ENCODE measurements at places on chromosomes 7 and 10. TPM values are rescaled to one million over a fixed set of nuclear protein-coding genes. Genes with fewer than 3 reads are reported as not detected.
A peak's percentile ranks its signal among the peaks of the same experiment; 100 is the strongest.

DNA sequence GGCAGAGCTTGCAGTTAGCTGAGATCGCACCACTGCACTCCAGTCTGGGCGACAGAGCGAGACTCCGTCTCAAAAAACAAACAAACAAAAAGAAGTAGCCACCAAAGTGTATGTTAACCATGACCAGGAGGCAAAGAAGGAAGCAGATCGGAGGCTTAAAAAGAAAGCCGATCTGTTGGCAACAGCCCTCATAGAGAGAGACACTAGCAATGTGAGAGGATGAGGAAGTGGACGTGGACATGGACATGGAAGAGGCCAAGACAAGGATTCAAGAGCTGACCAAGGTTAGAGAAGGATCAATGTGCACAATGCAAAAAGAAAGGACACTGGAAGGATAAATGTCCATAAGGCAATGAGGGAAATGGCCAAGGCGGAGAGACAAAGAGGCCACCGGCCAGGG lies 14.9 kb upstream of the ADCK2 start:
- DNase-seq: peak; percentile 15

LRGUK gene
- 0.71 TPM for total RNA-seq

DNA sequence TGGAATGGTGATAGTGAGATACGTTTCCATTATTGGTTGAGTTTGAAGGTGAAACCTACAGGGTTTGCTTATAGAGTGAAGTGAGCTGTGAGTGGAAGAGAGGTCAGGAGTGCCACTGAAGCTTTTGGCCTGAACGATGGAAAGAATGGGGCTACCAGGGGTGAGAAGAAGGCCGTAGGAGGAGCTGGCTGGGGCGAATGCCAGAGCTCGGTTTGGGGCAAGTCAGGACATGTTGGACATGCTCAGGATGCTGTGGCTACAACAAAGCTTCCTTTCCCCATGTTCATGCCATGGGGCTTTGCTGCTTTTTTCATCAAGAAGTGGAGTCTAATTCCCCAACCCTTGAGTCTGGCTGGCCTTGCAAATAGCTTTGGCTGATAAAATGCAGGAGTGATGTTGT lies 253.7 kb downstream of the GLRX3 start:
- DNase-seq: no peak

MACC1 gene
- 2.6 TPM for total RNA-seq

LRRC17 gene
- 0.81 TPM for total RNA-seq

- DNase-seq: no peak
These were observed 30.5 kb downstream of the GNA12 start for GRCh38 chr7:2813350-2814185.

DNA sequence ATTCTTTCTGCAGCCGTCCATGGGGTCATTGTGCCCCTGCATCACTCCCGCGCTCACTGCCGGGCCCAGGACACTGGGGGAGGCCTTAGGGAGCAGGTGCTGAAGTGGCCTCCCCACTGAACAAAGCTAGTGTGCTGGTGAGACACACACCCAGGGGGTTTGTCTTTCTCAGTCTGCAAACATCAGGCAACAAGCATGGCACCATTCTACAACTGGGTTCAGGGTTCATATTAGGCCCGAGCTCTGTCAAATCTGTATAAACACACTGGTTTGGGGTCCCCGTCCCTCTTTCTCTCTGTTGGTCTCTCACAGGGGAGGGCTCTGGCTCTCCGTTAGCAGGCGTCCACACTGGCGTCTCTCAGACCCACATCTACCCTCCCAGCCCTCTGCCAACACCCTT lies 11.1 kb upstream of the PPP2R2D start:
- peak; percentile 23 for DNase-seq

ANTXRL gene
- not detected for total RNA-seq

DNA sequence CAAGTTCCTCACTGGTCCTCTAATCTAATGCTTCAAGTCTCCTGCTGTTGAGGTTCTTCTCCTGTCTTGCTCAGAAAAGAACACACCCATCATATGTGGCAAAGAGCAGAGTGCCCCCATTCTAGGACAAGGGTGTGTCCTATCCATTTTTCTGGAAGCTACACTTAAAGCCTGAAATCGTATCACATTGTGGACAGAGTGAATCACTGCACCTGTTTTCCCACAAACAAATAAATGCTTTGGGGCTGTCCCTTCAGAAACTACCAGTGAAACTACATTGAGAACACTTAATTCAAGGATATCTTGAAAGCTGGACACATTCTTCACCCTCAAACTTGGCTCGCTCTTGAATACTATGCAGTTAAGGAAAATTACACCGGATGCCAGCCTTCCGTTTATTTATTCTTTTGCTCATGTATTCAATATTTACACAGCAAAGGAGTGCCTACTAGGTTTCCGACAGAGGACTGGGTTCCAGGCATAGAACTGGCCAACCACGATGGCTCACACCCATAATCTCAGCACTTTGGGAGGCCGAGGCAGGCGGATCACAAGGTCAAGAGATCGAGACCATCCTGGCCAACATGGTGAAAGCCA lies 473.0 kb downstream of the GALNT17 start:
- DNase-seq: no peak

CLRN3 gene
- not detected for total RNA-seq

GRCh38 chr7:111242141-111242755 lies 151.3 kb downstream of the LRRN3 start:
- no peak for DNase-seq

GPER1 gene
- not detected for total RNA-seq

OIT3 gene
- total RNA-seq: not detected

- no peak for DNase-seq
These were observed 110.3 kb downstream of the ARHGAP22 start for GRCh38 chr10:48494611-48495010.

GPR85 gene
- 0.08 TPM for total RNA-seq

DNA sequence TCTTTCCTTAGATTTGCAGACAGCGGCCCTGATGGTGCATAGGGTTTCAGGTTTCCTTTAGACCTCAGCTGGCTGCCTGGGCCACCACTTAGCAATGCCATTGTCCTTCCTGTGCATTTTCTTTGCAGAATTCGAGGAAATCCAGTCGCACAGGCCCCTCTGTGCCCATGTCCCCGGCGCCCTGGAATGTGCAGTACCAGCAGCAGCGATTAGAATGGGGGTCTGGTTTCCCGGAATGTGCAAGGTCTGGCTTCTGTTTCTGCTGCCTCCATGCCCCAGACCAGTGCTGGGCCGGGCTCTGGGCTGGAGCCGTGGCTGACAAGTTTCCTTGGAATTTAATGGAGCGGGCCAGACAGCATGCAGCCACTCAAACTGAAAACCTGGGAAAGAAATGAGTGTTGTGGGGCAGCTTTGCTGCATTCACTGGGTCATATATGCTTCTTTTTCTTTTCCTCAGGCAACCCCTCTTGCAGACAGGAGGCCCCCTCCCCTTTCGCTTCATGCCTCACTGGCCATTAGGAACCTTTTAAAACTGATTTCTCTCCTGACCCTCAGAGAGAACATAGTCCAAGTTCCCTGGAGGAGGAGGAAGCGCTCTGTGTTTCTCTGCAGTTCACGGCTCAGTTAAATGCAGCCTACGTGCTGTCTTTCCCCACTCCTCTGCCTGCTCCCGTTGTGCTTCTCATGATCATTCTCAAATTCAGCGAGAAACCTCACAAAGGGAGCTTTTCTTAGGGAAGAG lies 14.4 kb downstream of the HTRA1 start:
- DNase-seq: no peak
